H7 (cell line): ENCODE measurements at places on chromosomes 12 and 14. TPM values are rescaled to one million over a fixed set of nuclear protein-coding genes. Genes with fewer than 3 reads are reported as not detected.

DNA sequence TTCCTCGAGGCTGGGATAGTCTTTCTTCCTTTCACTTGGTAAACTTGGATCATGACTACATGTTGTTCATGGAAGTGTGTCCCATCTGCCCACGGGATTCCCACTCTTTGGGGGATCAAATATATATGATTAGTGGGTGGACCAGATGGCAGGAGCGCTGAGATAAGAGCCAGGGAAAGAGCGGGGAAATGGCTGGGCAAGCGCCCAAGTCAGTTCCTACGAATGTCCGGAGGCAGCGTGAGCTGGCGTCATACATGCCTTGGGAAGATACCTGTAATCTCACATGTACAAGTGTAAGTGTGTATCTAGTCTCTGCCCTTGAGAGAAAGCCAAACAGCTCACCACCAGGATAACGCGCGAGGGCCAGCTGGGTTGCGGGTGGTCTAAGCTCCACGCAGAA, 62.3 kb downstream of the FZD10 start:
- DNase-seq: no peak

DNA sequence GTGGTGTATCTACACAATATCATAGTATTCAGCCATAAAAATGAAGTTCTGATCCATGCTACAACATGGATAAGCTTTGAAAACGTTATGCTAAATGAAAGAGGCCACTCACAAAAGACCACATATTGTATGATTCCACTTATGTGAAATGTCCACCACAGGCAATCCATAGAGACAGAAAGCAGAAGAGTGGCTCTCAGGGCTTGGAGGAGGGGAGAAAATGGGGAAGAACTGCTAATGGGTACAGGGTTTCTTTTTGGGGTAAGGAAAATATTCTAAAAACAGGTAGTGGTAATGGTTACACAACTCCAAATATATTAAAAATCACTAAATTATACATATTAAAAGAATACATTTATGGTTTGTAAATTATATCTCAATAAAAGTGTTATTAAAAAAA, 16.5 kb downstream of the SCNN1A start:
- no peak for DNase-seq

DNA sequence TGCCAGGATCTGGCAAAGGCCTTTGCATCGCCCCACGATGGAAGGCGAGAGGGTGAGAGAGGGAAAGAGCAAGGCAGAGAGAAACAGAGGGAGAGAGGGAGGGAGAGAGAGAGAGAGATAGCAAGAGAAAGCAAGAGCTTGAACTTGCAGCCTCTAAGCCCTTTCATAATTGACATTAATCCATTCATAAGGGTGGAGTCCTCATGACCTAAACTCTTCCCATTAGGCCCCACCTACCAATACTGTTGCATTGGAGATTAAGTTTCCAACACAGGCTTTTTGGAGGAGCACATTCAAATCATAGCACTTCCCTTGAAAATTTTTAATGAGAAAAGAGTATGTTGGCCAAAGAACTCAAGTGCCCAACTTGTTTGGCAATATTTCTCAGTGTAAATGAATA, 48.6 kb upstream of the ZDHHC17 start:
- DNase-seq: no peak

GRCh38 chr14:34099635-34100034, 148.8 kb upstream of the EGLN3 start:
- no peak for DNase-seq

The RPL36AL gene
- total RNA-seq: 145 and 167 TPM in 2 replicates

The TAS2R7 gene
- total RNA-seq: not detected in 2 replicates

The ASPG gene
- total RNA-seq: 0.17 and 2.9 TPM in 2 replicates

The RFX4 gene
- total RNA-seq: 0.83 and 1.1 TPM in 2 replicates

The BBOF1 gene
- total RNA-seq: 0.31 and 0.44 TPM in 2 replicates
